ENCODE measurements at places on chromosomes 16 and 17. TPM values are rescaled to one million over a fixed set of nuclear protein-coding genes. Genes with fewer than 3 reads are reported as not detected.

GRCh38 chr16:54928411-54929089 is 2.1 kb upstream of the IRX5 start:
- DNase-seq = no peak

DNA sequence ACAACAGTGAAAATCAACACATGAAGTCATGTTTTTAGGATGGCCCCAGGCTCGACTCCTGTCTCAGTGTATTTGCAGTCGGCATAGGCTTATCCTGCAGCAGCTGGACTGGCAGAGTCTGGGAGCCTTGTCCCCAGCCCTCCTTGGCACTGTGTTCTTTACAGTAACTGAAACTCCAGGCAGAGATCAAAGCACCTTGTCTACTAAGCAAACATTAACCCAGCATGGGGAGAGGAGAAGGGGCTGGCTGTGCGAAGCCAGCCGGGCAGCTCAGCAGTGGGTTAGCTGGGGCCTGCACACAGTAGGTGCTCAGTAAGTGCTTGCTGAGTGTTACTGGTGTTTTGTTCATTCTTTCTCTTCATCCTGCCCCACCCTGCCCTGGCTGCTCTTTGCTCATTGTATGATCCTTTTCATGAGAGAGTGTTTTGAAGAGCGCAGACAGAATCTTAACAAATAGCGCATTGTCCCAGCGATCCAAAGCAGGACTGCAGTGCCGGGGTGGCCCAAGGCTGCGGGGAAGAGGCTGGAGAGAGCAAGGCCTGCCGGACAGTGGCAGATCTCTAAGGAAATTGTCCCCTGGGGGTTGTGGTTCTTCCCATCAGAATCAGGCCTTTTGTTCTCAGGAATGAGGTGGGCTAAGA is 23.5 kb upstream of the ITGB4 start:
- no peak for DNase-seq

MILR1 gene
- not detected for polyA plus RNA-seq

DNA sequence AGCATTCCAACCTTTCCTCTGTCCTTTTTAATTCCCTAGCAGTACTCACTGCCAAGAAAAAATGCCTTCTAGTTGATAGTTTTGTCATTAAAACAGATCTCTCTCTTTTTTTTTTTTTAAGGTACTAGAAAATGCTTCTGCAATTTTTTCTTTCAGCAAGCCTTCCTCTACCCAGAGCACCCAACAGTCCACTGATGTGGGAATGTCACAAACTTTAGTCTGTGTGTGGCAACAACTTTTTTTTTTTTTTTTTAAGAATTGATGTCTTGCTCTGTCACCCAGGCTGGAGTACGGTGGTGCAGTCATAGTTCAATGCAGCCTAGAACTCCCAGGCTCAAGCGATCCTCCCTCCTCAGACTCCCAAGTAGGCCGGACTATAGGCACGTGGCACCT is 34.7 kb downstream of the CDRT15 start:
- DNase-seq = no peak

SLC38A10 gene
- polyA plus RNA-seq = 16.8 TPM

GRCh38 chr16:49399594-49400364 is 26.2 kb downstream of the C16orf78 start:
- no peak for DNase-seq

KRTAP9-2 gene
- polyA plus RNA-seq = not detected

ZNF423 gene
- polyA plus RNA-seq = 0.02 TPM

MT1A gene
- polyA plus RNA-seq = not detected

DNA sequence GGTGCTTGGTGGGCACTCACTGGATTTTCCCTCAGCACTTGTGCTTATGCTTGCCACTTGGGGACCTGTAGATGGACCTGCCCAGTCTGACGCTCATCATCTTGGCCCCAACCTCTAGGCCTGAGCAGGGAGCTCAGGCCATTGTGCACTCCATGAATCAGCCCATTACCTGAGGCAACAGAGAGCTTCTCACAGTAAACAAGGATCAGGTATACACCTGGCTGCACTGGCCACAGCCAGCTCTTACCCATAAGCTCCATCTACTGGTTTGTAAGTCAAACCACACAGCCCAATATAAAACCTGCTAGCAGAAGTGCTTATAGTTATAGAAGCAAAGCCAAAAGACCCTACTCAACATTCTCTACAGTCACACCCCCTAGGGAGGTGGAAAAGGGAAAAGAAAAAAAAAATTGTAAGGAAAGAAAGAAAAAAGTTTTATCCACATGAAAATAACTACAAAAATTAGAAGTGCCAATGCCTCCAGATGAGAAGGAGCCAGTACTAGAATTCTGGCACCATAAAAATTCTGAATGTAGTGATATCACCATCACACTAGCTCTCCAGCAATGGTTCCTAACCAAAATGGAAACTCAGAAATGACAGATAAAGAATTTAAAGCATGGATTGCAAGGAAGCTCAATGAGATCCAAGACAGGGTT is 87.8 kb upstream of the CDH5 start:
- DNase-seq = no peak

GRCh38 chr16:5005916-5006315 is 27.8 kb downstream of the NAGPA start:
- DNase-seq = no peak

GRCh38 chr17:78219396-78220150 is 5.5 kb downstream of the BIRC5 start:
- no peak for DNase-seq

FOXL1 gene
- 0.10 TPM for polyA plus RNA-seq

DNA sequence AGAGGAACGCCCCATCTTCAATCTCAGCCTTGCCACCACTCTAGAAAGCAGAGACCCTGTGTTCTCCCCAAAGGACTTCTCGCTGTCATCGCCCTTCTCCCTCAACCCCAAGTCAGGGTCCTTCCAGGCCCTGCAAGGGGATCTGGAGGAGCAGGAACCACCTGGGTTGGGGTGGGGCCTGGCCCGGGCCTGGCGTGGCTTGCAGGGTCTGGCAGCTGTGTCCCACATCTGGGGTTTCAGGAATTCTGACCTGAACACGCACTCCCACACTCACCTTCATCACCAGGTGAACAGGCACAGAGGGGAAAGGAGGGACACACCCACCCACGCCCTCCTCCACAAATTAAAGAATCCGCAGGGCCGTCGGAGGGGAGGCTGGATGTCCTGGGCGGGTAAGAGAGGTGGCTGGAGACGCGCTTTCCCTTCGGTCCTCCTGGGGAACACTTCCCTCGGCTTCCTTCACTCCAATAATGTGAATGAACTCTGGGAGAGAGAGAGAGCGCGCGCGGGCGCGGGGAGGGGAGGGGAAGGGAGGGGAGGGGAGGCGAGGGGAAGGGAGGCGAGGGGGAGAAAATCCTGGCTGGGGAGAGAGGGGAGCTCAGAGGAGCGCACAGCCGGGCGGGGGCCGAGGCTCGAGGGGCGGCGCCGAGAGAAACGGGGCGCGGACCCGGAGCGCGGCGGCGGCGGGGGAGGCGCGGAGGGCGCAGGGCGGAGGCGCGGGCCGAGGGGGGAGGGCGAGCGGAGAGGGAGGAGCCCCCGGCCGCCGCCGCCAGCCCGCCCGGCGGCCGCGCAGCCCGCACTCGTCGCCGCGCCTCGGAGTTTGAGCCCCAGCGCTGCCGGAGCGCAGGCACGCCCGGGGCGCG is at the start of gene CACNG4:
Gene CACNG4, plus strand, starts transcription at position 799 of the 863 bp plus-strand sequence. CDS start 205 bp downstream, outside the sequence.
- DNase-seq = no peak

CBX2 gene
- 2.3 TPM for polyA plus RNA-seq

DNA sequence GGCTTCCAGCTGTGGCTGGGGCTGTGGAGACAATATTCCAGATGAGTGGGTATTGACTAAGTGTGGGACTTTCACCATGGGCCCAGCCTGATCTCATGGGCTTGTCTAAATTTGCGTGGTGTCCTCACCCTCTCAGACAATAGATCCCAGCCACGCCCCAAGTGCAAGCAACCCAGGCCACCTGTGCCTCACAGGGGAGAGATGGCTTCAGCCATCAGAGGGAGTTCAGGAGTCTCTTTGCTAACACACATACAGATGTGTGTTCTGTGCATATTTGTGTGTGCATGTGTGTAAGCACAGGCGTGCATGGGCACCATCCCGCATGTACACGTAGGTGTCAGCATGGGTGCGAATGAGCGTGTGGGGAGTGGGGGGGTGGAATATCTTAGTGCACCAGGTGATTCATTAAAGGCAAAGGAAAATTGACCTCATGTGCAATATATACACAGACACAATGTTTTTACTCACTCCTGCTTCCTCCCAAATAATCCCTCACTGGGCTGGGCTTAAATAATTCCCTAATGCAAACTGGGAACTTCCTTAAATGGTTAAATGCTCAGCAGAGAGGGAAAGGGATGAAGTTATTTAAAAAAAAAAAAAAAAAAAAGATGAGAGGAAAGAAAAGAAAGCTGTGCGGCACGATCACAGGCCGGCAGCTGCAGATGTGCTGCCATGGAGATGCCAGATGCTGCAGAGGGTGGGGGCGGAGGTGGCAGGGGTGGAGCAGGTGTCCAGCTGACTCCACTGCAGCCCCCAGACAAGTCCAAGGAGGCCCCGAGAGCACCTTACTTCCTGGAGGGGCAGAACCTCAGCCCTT is 24.0 kb upstream of the CDC42EP4 start:
- DNase-seq = no peak

GRCh38 chr17:36529121-36529520 is 5.5 kb downstream of the MYO19 start:
- DNase-seq = no peak

VEZF1 gene
- 25.3 TPM for polyA plus RNA-seq

KRTAP4-1 gene
- polyA plus RNA-seq = not detected

GRCh38 chr16:68128577-68129305 is 43.6 kb downstream of the NFATC3 start:
- no peak for DNase-seq

PHOSPHO1 gene
- polyA plus RNA-seq = 0.13 TPM

KLHL11 gene
- 6.7 TPM for polyA plus RNA-seq

GRCh38 chr17:58328195-58329034 is at the start of gene TSPOAP1:
Gene TSPOAP1 (minus strand): TSS chr17:58328795. CDS start chr17:58327920, 875 bp downstream.
- DNase-seq = no peak

DNA sequence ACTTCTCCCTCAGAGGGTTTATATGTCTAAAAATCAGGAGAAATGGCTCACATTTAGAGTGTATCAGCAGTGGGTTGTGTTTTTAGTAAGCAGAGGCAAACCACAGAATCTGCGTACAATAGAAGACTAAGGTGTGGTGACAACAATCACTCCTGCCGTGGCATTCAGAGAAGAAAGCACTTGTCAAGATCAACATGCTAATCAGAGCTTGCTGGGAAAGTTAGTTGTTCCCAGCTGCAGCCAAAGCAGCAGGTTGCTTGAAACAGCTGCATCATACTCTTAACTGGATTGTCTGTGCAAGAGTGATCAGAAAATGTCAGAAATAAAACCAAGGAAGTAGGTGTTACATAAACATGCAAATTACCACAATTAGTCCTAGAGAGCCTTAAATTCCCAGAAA is 616.4 kb downstream of the CDH8 start:
- no peak for DNase-seq

- DNase-seq = no peak
These were observed 160.9 kb downstream of the SPECC1 start for GRCh38 chr17:20170085-20170484.

GRCh38 chr16:67024384-67025209 is 4.4 kb upstream of the CBFB start:
- DNase-seq = no peak

DNA sequence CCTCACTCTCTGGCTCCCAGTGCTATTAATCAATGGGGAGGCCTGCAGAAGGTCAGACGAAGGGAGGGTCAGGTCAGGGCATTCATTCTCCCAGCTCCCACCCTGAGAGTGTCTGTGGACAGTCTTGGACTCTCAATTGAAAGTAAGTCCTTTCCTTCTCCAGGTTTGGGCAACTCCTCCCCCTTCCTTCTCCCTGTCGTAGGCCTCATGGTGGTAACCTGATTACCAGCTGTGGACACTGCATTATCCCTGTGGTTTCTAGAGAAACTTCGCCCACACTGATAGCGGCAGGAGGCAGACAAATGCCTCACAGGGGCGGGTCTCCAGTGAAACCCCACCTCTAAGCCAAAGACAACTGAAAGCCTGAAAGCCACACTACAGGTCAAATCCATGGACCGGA is 57.7 kb upstream of the SLC25A19 start:
- no peak for DNase-seq

DNA sequence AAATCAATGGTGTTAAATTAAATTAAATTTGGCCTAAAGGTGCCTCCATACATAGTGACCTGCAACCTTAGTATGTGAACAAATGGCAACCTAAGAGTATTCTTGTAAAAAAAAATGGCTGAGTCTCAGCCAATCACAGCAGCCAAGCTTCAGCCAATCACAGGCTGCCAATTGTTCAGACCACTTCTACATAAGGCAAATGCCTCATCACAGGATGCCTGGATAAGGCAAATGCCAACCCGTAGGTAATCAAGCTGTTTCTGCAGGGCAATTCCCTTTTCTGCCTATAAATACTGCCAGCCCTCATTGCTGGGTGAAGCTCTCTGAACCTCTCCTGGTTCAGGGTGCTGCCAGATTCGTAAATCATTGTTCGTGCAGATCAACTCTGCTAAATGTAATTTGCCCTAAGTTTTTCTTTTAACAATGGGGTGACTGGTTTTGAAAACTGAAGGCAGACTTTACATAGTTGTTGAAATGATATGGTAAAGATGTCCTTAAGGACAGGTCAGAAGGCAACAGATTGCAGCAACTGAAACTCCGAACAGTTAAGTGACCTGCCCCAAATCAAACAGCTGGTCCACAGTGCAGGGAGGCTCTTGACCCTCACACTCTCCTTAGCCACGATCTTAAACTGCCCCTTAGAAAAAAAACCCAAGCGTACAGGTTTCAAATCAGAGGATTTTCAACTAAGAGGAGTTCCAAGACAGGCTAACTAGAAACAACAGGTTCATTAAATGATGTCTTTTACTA is 50.3 kb downstream of the N4BP1 start:
- DNase-seq = no peak

DNA sequence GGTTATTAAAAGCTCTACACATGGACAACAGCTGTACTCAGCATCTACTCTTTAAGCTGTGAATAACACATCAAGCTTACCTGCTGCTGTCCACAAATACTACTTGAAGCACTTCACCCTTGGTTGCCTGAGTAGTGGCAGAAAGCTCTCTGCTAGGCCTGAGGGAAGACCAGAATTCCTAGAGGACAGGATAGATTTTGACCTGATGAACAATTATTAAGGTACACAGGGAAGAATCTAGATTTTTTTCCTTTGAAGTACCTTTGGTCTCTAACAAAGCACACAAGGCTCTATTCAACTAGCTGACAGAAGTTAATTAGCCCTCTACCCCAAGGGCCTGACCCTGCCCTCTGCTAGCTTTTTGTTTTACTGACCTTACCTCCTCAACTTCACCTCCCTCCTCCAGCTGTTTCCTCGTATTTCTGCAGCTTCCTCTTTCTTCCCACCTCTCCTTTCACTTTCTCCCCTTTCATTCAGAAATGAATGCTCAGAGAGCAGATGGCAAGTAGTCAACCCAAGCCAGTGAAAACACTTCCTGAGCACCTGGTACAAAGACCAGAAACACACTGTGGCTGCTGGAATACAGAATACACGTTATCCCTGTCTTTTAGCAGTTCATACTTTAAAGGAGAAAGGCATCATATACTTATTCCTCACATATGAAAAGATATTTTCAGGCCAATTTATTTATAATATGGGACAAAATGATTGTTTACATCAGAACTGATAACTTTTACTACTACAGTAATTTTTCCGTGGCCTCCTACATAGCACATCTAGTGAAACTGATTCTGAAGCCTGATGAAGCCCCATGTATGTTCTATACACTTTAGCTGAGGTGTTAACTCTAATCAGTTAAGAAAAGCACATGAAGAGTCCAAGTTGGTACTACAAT is 5.7 kb upstream of the VEZF1 start:
- no peak for DNase-seq

All from keratinocyte (primary cell).